ENCODE measurements at places on chromosomes 7 and 10.

GRCh38 chr10:7547829-7548228, 118.9 kb downstream of the ITIH5 start:
- no peak for DNase-seq

- DNase-seq, result no peak
These were observed 370.4 kb downstream of the HGF start for GRCh38 chr7:81399471-81399870.

- no peak for DNase-seq
These were observed 148.4 kb downstream of the MDFIC start for GRCh38 chr7:115070311-115070710.

- no peak for DNase-seq
These were observed 51.1 kb downstream of the CYP26A1 start for GRCh38 chr10:93124580-93125318.

- no peak for DNase-seq
These were observed 1332.1 kb upstream of the CELF2 start for GRCh38 chr10:9685596-9685995.

DNA sequence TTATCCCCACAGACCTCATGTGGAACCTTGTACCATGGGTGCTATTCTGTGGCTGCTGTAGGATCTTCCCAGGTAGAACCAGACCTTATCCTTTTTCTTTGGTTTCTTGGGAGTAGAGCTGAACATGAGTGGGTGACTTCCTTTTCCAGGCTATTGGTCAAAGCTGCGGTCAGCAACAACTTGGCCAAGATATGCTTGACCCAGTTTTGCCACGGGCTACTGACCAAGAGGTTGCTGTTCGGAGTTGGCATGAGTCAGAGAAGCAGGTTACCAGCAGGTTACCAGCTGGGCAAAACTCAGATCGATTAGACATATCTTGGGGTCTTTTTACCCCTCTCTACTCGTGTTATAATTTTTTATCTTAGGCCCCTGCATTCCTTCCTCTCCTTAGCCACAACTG, 36.7 kb upstream of the HDAC9 start:
- DNase-seq, result no peak

GRCh38 chr10:111017098-111017497, 59.7 kb upstream of the ADRA2A start:
- no peak for DNase-seq

DNA sequence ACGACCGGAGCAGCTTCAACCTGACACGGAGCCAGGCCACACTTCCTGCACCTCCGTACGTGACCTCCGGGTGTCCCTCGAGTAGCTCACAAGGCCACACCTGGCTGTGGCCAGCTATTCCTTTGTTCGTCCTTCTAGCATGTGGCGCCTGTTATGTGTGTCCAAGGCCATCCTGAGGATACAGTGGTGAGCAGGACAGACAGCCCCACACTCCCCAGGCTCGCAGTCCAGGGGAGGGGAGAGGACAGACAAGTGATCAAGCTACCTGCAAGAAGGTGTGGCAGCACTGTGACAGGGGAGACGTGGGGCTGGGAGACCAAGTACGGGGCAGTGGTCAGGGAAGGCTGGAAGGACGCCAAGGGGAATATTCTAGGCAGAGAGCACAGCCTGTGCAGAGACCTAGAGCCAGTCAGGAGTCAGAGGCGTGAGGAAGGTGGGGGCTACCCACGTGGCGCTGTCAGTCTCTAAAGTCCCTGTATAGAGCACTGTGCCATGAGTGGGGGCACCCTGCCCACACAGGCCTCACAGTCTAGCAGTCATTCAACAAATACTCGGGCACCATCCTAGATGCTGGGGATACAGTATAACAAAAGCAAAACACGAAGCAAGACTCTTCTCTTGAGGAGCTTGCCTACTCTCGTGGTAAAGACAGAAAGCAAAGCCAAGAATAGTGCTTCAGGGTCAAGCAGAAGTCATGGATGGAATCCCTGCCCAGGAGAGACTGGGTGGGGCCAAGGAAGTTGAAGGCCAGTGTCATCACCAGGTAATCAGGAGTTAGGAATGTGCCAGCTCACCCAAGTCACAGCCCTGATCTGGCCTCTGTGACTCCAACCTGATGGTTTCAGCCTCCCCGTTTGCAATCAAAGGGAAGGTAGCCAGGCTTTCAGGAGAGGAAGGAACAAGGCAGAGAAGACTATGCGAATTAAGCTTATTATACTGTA, 58.6 kb downstream of the PROSER2 start:
- DNase-seq, result no peak

Data from stimulated activated CD4-positive, alpha-beta T cell treated with anti-CD3 and anti-CD28 coated beads, TNF-alpha, amount 100 ng/mL, for 1 hour (primary cell).